ENCODE measurements at places on chromosomes 3 and 15. TPM values are rescaled to one million over a fixed set of nuclear protein-coding genes. Genes with fewer than 3 reads are reported as not detected.

Gene ALDH1L1
- total RNA-seq, result 0.30 TPM

Gene VGLL3
- total RNA-seq, result 12.1 TPM

Gene SH3GL3
- total RNA-seq, result 0.68 TPM

Gene LRRC49
- 3.8 TPM for total RNA-seq

Gene ANKUB1
- total RNA-seq, result not detected

Gene KIF7
- 4.9 TPM for total RNA-seq

Gene RBPMS2
- total RNA-seq, result 6.2 TPM

Gene MCCC1
- 9.2 TPM for total RNA-seq

Gene PLA1A
- total RNA-seq, result 0.25 TPM

Gene GOLGA8J
- not detected for total RNA-seq

Gene IMPDH2
- total RNA-seq, result 153 TPM

Gene SLC12A8
- 1.8 TPM for total RNA-seq

Gene ASB14
- total RNA-seq, result not detected

Gene CLDN1
- 19.6 TPM for total RNA-seq

Gene PEX11A
- total RNA-seq, result 8.6 TPM

Gene NR1I2
- not detected for total RNA-seq

Gene HYAL1
- 0.43 TPM for total RNA-seq

Gene GCHFR
- 6.3 TPM for total RNA-seq
